ENCODE measurements at places on chromosomes 5 and 9. TPM values are rescaled to one million over a fixed set of nuclear protein-coding genes. Genes with fewer than 3 reads are reported as not detected.

The C5orf58 gene
- not detected for total RNA-seq

DNA sequence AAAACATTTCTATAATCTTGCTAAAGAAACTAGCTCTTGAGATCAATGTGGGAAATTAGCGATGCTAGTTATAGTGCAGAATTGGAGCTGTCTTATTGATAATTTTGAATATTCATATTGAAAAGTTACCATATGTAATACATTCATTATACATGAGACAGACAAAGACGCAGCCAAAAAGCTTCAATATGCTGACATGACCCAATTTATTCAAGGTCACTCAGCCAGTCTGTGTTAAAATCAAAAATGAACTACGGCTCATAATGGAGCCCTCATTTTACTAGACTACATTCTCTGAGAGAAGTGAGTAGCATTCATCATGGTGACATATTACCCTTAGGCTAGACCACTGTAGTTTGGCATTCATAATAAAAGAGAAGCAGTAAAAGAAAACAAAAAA, 107.3 kb upstream of the GABRG2 start:
- DNase-seq: no peak

The GABRG2 gene
- total RNA-seq: not detected

GRCh38 chr9:37936965-37937364, 33.0 kb upstream of the SLC25A51 start:
- DNase-seq: peak; percentile 82

The ENG gene
- 205 TPM for total RNA-seq

The S100Z gene
- total RNA-seq: not detected

The PDGFRB gene
- 183 TPM for total RNA-seq

DNA sequence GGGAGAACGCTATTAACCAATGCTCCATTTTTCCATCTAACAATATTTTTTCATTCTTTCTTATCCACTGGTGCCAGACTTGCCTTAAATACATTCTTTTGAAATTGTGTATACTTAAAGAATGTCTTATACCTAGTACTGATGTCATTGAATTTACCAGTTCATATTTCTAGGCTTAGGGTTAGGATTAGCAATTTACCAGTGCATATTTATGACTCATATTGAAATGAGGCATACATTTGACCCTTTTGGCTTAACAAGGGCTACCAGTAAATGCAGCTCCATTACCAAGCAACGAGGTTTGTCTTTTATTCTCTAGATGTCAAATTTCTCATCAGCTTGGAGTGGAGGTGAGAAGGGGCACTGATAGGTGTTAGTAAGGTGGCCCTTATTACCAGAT, 89.5 kb downstream of the CDH9 start:
- no peak for DNase-seq

DNA sequence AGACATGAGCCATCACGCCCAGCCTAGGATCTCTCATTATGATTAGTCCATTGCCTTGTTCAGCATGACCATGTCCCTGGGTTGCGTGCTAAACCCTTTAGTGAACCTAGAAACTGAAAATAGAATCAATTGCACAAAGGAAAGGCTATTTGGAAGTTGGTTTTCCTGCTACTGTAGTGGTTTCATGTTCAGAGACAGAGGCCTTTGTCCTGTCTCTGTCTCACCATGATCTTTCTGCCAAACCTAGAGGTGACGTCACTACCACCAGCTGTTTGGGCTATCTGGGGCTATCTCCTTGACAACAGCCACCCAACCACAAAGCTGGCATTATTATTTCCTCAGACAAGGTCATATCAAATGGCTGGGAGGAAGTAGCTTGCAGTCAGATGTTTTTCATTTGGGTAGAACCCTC, 4.0 kb upstream of the CDK5RAP2 start:
- peak; percentile 85 for DNase-seq

The ZFP37 gene
- 1.8 TPM for total RNA-seq

DNA sequence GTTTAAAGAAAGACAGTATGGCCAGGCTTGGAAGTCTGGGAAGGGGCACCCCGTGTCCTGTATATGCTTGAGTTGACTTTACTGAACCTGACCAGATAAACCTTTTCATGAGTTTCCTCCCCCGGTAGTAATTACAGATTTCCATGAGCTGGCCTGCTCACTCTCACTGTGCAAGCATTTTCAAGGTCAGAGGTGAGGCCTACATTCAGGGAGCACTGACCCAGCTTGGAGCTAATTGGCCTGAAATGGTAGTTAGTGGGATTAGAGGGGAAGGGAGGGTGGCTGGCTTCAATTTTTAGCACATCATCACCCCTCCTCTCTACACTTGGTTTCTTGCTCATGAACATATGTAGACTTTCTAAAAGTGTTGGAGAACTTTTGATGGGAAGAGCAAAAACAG, 99.2 kb downstream of the PSAT1 start:
- DNase-seq: no peak

DNA sequence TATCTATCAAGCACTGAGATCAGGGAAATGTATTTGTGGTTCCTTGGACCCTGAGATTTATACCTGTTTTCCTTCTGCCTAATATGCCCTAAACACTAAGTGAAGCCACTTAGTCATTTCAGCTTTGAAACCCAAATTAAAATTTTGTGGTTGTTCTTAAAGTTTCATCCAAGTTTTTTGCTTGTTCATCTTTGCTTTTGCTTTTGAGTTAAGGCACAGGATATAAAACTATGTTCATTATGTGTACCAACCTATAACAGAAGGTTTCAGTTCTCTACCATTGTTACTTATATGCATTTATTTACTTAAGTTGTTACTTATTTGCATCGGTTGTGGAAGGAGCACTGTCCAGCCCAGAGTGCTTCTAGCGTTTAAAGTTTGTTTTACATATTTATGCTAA, 382.3 kb downstream of the PTPRD start:
- DNase-seq: no peak

GRCh38 chr9:8812888-8813287, 1013.3 kb upstream of the DMAC1 start:
- no peak for DNase-seq

DNA sequence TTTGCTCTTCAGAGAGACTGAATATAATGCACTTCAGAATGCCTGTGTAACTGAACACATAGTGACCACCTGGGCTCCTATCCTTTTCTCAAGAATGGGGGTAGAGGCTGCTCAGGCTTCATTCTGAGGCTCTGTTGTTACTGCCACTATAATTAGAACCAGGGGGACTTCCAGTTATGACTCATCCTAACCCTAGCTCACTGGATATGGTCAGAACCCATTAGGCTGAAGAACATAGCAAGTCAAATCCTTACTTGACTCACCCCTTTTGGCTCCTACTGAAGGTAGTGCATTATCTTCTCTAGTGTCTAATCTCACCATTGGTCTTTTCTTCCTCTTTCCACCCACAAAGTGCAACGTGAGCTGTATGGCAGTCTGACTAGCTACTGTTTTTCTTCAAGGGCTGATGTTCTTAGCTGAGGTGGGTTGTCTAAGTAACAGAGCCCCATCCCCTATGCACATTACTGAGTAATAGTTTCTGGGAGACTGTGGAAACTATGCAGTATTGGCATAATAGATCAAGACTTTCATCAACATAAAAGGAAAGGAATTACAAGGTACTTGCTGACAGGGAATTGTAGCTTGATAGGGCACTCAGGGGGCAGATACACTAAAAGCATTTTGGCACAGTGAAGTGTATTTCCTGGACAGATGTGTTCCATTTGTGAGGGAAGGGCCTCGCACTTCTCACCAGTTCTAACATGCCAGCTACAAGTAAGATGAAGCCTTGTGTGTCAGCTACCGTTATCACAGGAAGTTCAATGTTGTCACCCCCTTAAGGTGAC, 431.0 kb upstream of the MEF2C start:
- peak; percentile 93 for DNase-seq

DNA sequence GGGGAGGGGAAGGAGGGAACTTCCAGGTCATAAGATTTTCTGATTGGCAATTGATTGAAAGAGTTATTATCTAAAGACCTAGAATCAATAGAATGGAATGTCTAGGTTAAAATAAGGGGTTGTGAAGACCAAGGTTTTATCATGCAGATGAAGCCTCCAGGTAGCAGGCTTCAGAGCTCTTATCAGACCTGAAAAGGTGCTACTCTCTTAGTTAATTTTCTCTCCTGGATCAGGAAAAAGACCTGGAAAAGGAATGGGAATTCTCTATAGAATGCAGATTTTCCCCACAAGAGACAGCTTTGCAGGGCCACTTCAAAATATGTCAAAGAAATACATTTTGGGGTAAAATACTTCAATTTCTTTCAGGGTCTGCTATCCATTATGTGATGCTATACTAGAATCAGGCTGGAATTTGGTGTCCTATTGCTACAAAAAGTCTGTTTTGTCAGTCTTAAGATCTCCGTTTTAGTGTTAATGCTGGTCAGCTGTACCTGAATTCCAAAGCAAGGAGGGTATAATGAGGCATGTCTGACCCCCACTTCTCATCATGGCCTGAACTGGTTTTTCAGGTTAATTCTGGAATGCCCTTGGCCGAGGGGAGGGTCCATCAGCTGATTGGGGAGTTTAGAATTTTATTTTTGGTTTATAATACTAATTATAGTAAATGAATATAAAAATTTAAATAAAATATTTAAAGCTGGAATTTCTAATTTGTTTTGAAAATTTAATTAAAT, 16.6 kb upstream of the STOM start:
- DNase-seq: no peak

- DNase-seq: peak; percentile 26
Observed at GRCh38 chr5:60382716-60383115, 317.2 kb downstream of the DEPDC1B start.

The F2RL2 gene
- 43.4 TPM for total RNA-seq

The GPR150 gene
- total RNA-seq: 0.25 TPM

GRCh38 chr9:86324901-86325300, 29.3 kb downstream of the TUT7 start:
- no peak for DNase-seq

Measured in HFFc6 (cell line).